Glutamatergic neuron (in vitro differentiated cells): ENCODE measurements at places on chromosomes 5 and 9. TPM values are rescaled to one million over a fixed set of nuclear protein-coding genes. Genes with fewer than 3 reads are reported as not detected.

DNA sequence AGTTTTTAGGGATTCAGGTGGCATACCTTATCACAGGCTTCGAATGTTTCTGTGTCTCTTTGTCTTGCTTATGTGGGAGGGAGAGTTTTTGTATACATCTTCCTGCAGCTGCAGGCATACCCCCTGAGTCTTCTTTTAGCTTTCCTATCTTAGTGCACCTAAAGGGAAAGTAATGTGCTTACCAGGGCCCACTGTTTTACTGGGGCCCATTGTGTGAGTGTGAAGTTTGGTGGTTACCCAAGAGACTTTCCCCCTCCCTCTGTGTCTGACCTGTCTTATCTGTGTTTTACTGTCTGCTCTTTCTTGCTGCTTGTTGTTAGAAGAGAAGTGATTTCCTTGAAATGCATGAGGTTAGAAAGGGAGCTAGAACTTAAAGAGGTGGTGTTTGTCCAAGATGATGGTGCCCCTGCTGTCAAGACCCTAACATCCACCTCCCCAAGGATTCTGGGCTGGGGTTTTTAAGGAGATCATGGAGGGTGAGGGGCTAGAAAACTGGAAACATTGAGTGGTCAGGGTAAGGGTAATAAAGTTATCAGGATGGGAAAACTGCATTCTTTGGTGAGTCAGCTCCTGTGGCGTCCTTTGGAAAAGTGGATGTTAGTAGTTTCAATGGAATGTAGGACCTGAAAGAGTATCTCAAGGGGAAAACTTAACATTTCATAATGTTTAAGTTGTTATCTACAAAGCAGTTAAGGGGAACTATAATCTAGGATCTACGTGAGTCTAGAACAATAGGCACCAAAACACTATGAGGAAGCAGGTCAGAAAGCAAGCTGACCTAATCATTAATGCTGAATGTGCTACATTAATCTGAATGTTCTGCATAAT lies 583.5 kb upstream of the TUSC1 start:
- DNase-seq = no peak

- no peak for DNase-seq
Measured at GRCh38 chr5:169442913-169443784, 140.4 kb upstream of the SPDL1 start.

- DNase-seq = peak; percentile 31
Measured at GRCh38 chr5:72767289-72768010, 49.0 kb upstream of the TNPO1 start.

DNA sequence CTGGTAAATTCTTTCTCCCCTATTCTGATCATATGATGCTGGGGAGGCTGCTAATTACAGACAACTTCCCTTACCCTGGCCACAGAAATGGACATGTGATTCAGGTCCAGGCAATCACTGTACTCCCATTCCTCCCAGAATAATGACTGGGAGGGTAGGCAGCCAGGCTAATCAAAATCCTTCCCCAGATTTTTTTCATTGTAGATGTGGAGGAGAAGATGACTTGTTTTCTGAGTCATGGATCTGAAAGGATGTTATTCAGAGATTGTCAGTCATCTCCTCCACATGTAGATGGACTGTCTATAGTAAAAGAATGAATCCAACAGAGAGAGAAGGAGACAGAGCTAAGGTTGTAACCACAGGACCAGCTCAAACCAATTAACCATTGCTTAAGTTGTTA lies 123.9 kb upstream of the PUM3 start:
- no peak for DNase-seq

GRCh38 chr5:131394128-131394527 lies 130.3 kb downstream of the CDC42SE2 start:
- DNase-seq = no peak

GRCh38 chr9:131033269-131034224 lies 24.6 kb downstream of the LAMC3 start:
- peak; percentile 40 for DNase-seq

GRCh38 chr5:81642210-81642609 lies 108.7 kb downstream of the SSBP2 start:
- no peak for DNase-seq

- no peak for DNase-seq
Measured at GRCh38 chr5:100562821-100563220, 27.6 kb downstream of the FAM174A start.

DNA sequence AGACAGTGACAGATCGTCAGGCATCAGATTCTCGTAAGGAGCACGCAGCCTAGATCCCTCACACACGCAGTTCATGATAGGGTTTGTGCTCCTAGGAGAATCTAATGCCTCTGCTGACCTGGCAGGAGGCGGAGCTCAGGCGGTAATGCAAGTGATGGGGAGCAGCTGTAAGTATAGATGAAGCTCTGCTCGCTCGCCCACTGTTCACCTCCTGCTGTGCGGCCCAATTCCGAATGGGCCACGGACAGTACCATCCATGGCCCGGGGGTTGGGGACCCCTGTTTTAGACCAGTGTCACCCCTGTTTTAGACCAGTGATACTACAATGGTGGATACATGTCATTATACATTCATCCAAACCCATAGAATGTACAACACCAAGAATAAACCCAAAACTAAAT lies 4.0 kb upstream of the ARSB start:
- DNase-seq = no peak

GRCh38 chr5:72991394-72991793 lies 35.6 kb downstream of the FCHO2 start:
- DNase-seq = no peak

- no peak for DNase-seq
Measured at GRCh38 chr5:76062502-76063041, 20.6 kb upstream of the SV2C start.

GRCh38 chr9:128054087-128054486 lies 13.0 kb downstream of the NAIF1 start:
- no peak for DNase-seq

- no peak for DNase-seq
Measured at GRCh38 chr9:136566901-136567300, 21.1 kb upstream of the NOTCH1 start.

- no peak for DNase-seq
Measured at GRCh38 chr5:74541381-74541781, 99.1 kb downstream of the ENC1 start.

DNA sequence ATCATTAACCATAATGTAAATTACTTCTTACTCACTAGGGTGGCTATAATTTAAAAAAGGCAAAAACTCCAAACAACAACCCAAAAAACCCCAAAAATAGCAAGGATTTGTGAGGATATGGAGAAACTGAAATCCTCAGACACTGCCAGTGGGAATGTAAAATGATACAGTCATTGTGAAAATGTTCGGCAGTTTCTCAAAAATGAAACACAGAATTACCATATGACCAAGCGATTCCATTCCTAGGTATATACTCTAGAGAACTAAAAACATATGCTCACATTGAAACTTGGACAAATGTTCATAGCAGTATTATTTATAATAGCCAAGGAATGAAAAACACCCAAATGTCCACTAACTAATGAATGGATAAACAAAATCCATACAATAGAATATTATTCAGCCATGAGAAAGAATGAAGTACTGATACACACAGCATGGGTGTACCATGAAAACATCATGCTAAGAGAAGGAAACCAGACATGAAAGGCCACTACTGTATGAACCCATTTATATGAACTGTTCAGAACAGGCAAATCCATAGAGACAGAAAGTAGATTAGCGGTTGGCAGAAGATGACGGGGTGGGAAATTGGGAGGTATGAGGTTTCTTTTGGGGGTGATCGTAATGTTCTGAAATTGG lies 119.1 kb downstream of the MAPKAP1 start:
- no peak for DNase-seq

DNA sequence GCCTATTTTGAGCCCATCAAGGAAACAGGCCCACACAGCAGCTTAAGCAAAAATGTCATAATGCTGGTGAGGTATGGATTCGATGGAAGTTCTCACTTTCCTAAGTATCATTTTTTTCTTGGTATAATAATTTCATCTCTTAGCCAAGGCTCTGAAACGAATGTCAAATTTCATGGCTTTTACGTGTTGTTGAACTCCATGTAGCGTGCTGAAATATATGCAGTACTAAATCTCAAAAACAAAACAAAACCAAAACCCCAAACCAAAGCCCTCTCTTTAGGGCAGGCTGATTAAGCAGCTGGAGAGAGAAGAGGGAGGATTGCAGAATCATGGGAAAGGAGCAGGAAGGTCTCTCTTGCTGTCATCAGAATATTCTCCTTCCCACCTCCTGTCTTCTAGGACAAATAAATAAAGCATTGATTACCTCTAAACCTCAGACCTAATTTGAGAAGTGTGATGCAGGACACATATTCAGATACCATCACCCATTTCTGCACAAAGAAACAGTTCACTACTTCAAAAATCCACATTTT lies 58.3 kb downstream of the TMEM174 start:
- DNase-seq = no peak

- DNase-seq = no peak
Measured at GRCh38 chr9:116435706-116436105, 251.4 kb upstream of the TRIM32 start.

DNA sequence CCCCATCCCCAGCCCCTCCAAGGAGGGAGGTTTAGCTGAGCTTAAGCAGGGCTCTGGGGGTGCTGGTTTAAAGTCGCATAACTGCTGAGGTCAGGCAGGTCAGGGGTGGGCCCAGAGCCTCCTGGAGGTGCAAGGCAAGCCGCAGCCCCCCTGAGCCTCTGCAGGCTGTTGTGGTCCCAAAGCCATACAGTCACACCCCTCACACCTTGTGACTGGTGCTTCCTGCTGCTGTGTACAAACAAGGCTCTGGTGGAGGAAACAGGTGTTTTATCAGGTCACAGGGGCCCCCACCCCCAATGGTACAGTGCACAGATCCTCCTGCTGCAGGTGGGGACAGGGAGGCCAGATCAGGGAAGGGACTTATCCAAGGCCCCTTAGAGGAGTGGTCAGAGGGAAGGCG lies 8.0 kb downstream of the TCF7 start:
- DNase-seq = no peak

GRCh38 chr9:93682155-93682968 lies 106.0 kb downstream of the PHF2 start:
- DNase-seq = peak; percentile 88

GRCh38 chr5:174448662-174449061 lies 275.7 kb upstream of the MSX2 start:
- no peak for DNase-seq

- no peak for DNase-seq
Measured at GRCh38 chr5:140054086-140054689, 11.1 kb upstream of the NRG2 start.

- DNase-seq = no peak
Measured at GRCh38 chr5:160548949-160549645, 127.4 kb downstream of the PTTG1 start.

DNA sequence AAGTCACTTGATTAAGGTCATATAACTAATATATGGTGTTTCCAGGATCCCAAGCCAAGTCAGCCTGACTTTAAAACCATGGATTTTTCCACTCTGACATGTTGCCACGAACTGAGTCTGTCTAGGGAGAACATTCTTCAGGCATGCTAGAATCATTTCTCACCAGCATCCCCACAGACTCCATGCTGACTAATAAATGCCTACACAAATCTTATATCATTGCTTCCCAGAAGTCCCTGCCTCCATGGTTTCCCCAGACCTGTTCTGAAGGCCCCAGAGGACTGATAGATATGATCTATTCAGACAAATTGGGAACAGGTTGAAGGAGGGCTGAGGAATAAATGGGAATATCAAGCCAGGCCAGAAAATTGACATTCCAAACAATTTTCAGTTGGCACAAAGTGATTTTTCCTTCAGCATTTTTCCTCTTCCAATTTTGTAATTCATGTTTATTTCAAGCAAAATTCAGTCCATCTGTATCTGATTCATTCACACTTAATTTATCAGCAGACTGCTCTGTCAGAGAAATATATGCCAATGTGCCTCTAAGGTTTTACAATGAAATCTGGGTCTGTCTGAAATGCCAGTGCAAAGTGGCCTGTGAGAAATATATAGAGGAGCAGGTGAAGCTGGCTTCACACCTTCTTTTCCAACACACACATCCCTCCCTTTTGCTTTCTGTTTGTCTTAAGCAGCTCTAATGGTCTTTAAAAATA lies 413.6 kb upstream of the TNC start:
- no peak for DNase-seq

GRCh38 chr5:138032028-138032571 lies 779 bp downstream of the FAM13B start:
- no peak for DNase-seq

DNA sequence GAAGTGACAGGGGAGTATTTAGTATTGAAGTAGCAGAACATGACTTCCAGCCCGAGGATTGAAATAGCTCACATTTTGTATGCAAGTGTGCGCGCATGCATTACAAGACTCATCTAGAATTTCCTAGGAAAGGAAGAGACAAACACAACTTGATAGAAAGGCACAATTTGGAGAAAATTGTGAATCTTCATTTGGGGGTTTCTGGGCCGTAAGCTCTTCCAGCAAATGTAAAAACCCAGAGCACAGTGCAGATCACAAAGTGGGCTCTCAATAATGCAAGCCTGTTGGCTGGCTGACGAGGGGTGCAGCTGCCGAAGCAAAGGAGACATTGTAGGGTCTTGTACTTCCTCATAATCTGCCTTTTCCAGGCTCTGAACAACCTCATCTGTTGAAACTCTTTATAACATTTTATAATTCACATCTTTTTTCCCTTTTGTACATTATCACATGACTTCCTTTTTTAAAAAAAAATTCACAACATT lies 109.0 kb downstream of the BAAT start:
- DNase-seq = no peak

DNA sequence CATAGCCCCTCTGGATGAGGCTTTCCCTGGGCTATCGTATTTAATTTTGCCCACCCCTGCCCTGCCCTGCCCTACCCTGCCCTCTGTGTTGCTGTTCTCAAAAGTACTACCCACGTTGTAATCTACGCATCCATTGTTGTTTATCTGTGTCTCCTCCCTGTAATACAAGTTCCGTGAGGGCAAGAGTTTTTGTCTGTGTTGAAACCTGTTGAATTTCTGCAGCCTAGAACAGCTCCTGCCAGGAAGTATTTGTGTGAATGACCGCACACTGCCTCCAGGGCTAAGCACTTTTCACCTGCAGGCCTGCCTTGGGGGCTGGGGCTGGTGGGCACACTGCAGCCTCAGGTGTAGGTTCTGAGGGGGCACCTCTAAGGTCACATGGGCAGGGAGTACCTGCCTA lies 244.8 kb downstream of the HSPA4 start:
- no peak for DNase-seq

The PRUNE2 gene
- total RNA-seq = 63.8 TPM

The PCDHB12 gene
- total RNA-seq = 14.4 TPM

The ASPN gene
- total RNA-seq = not detected

The XPA gene
- 12.3 TPM for total RNA-seq

The LRRC26 gene
- total RNA-seq = 0.98 TPM

The ABHD17B gene
- 41.2 TPM for total RNA-seq

The FOXD4L3 gene
- total RNA-seq = 0.27 TPM

The SPATA31D3 gene
- not detected for total RNA-seq

The ORM1 gene
- total RNA-seq = not detected

The SAPCD2 gene
- total RNA-seq = 13.5 TPM

The OGN gene
- not detected for total RNA-seq

The ACTBL2 gene
- not detected for total RNA-seq

The BTNL8 gene
- not detected for total RNA-seq

The PTPN3 gene
- 1.6 TPM for total RNA-seq

The SREK1IP1 gene
- total RNA-seq = 18.2 TPM

The GLT6D1 gene
- not detected for total RNA-seq

The RASEF gene
- total RNA-seq = 0.25 TPM

The DMRT2 gene
- 0.56 TPM for total RNA-seq

The HAVCR2 gene
- total RNA-seq = not detected
